ENCODE measurements at places on chromosomes 16 and 17. TPM values are rescaled to one million over a fixed set of nuclear protein-coding genes. Genes with fewer than 3 reads are reported as not detected.
A peak's percentile ranks its signal among the peaks of the same experiment; 100 is the strongest.

DNA sequence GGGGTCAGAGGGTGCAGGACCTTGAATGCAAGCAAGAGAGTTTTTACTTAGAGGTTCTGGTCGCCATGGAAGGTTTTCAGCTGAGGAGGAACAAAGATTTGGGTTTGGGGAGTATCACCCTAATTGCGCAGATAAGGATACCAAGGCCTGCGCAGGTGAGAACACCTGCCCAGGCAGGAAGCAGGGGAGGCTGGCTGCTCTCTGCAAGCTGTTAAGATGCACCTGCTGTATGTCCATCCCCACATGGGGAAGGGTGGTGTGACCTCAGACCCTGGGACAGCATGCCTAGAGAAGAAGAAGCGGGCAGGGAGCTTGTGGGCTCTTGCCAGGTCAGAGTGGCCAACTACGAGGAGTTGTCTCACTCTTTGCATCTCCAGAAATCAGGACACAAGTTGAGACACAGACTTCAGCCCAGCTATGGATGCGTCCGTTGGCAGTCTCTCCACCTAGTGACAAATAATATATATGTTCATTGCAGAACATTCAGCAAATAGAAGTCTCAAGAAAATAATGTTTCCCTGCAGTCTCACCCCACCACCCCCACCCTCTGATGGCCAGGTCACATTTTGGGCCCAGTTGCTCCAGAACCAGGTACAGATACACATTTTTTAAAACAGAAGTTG, 77.7 kb downstream of the SREBF1 start:
- no peaks in the 10 kb centered on the region for H3K27me3 ChIP-seq
- H3K4me1 ChIP-seq = peaks cover 45% of the 10 kb centered on the region
- no peak overlapping the region for H3K4me3 ChIP-seq
- H3K36me3 ChIP-seq = no peaks in the 10 kb centered on the region
- DNase-seq = no peak

GRCh38 chr17:76784926-76785325, 47.0 kb downstream of the MFSD11 start:
- DNase-seq = no peak
- H3K4me3 ChIP-seq = no peak overlapping the region
- H3K27ac ChIP-seq = no peak overlapping the region
- H3K4me1 ChIP-seq = no peaks in the 10 kb centered on the region

DNA sequence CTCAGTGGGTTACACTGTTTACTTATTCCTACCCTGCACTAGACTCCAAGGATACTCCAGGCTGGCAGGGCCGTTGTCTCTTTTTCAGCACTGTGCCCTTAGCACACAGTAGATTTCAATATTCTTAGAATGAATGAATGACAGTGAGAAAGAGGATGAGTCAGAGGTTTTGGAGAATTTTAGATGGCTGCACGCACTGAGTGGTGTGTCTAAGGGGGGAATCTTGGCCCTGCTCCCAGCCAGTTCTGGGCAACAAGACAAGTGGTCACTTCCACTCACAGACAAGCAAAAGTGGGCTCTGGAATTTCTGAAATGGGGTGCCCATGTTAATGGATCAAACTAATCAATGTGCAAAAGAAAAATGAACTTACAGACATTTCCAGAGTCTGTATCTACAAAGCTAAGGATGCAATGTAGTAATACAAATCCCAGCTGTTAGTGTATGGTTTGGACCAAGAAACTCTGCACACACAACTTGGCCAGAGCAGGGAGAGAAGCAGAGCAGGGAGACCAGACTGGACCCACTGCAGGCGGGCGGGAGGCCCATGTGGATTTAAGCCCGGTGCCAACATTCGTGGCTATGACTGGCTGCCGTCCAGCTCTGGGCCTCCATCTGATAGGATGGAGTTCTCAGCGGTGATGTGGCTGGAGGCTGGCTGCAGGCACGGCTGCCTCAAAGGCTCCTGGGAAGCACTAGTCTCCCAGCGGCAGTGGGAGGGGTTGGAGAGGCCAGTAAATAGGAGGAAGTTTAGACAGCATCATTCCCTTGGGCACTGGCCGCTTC, 95.6 kb upstream of the CDYL2 start:
- peaks cover 12% of the 10 kb centered on the region for H3K27me3 ChIP-seq
- no peak overlapping the region for H3K4me3 ChIP-seq
- no peak overlapping the region for H3K27ac ChIP-seq
- no peaks in the 10 kb centered on the region for H3K4me1 ChIP-seq

GRCh38 chr16:57938936-57939871, 31.7 kb downstream of the CNGB1 start:
- H3K4me3 ChIP-seq = no peak overlapping the region
- H3K27me3 ChIP-seq = no peaks in the 10 kb centered on the region
- no peak overlapping the region for H3K27ac ChIP-seq
- peaks cover 9% of the 10 kb centered on the region for H3K4me1 ChIP-seq
- no peaks in the 10 kb centered on the region for H3K36me3 ChIP-seq
- DNase-seq = no peak

The KCNG4 gene
- total RNA-seq = not detected

- no peaks in the 10 kb centered on the region for H3K27me3 ChIP-seq
- no peak for DNase-seq
- no peak overlapping the region for H3K27ac ChIP-seq
- no peaks in the 10 kb centered on the region for H3K36me3 ChIP-seq
- H3K4me3 ChIP-seq = no peak overlapping the region
These were observed 51.6 kb downstream of the PRKCA start for GRCh38 chr17:66353937-66354401.

DNA sequence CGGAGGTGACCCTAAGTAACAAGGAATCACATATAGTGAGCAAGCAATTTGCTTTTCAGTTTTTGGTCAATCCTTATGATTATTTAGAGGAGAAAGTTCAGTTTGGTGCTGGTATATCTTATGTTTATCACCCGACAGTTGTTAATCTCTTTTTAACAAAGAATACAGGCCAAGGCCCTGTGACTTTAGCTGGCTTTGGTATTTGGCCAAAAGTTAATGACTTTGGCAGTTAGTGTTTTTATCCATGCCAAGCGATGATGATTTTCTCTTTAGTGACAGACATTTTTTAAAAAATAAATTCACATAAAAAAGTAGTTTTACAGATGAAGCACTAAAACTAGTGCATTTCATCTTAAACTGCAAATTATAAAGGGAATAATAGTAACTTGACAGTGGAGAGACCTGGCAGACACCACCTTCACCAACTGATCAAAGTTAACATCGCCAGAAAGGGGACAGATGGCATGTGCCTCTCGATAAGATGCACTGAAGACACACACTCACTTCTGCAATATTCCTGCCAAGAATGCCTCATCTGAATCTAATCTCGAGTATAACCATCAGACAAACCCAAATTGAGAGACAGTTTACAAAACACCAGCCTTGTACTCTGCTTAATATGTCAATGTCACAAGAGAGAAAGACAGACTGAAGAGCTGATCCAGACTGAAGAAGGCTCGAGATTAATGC, 6.9 kb downstream of the DEXI start:
- H3K4me3 ChIP-seq = no peak overlapping the region
- H3K4me1 ChIP-seq = peaks cover 63% of the 10 kb centered on the region
- no peak for DNase-seq
- no peaks in the 10 kb centered on the region for H3K27me3 ChIP-seq

The NQO1 gene
- total RNA-seq = 29.2 TPM

The SMIM36 gene
- total RNA-seq = not detected

The PSMD12 gene
- total RNA-seq = 87.3 TPM

The CBFA2T3 gene
- total RNA-seq = 2.3 TPM

GRCh38 chr16:49838441-49839016, 17.4 kb downstream of the ZNF423 start:
- no peak overlapping the region for H3K4me3 ChIP-seq
- H3K27ac ChIP-seq = no peak overlapping the region
- peaks cover 32% of the 10 kb centered on the region for H3K27me3 ChIP-seq
- no peaks in the 10 kb centered on the region for H3K36me3 ChIP-seq

- peaks cover 15% of the 10 kb centered on the region for H3K4me1 ChIP-seq
- H3K36me3 ChIP-seq = peaks cover 29% of the 10 kb centered on the region
- H3K4me3 ChIP-seq = no peak overlapping the region
- DNase-seq = no peak
These were observed 12.4 kb downstream of the CCDC47 start for GRCh38 chr17:63760771-63761539.

DNA sequence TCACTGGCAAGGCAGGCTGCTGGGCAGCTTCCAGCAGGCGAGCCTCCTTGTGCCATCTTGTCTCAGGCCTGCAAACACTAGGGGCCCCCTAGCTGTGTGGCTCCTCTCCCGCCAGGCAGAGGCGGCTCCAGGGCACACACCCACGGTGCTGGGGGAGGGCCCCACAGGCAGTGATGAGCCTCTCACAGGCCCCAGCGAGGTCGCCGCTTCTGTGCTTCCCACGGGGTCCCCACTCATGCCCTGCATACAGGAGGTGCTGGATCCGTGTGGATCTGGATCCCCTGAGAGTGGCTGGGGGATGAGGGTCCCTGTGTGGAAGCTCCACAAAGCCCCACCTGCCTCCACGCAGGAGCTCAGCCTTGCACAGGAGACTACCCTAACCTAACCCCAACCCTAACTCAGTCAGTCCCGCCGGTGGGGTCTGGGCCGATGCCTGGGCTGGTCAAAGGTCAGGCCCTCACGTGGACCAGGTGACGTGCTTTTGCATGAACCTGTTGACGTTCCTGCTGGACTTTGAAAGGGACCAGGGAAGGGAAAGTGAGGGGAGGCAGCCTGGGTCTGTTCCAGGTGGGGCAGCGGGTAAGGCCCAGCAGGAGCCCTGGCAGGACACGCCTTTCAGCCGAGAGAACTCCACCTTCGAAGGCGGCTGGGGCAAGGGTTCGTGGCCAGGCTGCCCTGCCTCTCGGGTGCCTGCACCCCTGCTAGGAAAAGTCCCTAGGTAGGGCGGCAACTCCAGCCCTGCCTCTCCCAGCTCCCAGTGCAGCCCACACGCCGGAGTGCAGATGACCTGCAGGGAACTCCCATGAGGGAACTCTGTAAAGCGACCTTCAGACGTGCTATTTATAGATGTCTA, 5.2 kb downstream of the SECTM1 start:
- no peak overlapping the region for H3K27ac ChIP-seq
- DNase-seq = no peak
- no peak overlapping the region for H3K4me3 ChIP-seq
- no peaks in the 10 kb centered on the region for H3K36me3 ChIP-seq

DNA sequence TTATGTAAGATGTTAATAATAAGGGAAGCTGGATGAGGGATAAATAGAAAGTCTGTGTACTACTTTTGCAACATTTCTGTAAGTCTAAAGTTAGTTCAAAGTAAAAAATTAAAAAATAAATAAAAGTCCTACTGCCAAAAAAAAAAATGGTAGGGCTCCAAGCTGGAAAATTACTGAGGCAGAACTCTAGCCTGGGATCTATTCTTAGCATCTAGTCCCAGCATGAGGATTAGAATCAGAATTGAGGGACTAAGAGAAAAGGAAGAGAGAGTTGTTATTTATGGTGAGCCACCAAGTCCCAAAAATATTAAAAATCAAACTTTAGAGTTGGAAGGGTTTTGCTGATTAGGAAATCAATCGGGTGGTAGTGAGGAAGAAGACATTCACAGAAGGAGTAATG, 110.3 kb downstream of the CYB561 start:
- no peak overlapping the region for H3K27ac ChIP-seq
- H3K27me3 ChIP-seq = no peaks in the 10 kb centered on the region
- H3K4me1 ChIP-seq = no peaks in the 10 kb centered on the region
- no peak for DNase-seq
- H3K4me3 ChIP-seq = no peak overlapping the region
- H3K36me3 ChIP-seq = peaks cover 7% of the 10 kb centered on the region

The SEZ6L2 gene
- not detected for total RNA-seq

The KRT28 gene
- not detected for total RNA-seq

DNA sequence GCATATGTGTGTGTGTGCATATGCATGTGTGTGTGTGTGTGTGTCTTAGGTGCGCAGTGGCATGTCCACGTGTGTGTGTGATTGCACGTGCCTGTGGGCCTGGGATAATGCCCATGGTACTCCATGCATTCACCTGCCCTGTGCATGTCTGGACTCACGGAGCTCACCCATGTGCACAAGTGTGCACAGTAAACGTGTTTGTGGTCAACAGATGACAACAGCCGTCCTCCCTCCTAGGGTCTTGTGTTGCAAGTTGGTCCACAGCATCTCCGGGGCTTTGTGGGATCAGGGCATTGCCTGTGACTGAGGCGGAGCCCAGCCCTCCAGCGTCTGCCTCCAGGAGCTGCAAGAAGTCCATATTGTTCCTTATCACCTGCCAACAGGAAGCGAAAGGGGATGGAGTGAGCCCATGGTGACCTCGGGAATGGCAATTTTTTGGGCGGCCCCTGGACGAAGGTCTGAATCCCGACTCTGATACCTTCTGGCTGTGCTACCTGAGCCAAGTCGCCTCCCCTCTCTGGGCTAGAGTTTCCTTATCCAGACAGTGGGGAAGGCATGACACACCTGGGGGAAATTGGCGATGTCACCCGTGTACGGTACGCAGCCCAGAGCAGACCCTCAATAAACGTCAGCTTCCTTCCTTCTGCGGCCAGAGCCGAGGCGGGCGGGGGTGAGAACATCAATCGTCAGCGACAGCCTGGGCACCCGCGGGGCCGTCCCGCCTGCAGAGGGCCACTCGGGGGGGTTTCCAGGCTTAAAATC, 47.6 kb downstream of the IL21R start:
- H3K27ac ChIP-seq = peak overlapping the region; percentile 100
- peak overlapping the region; percentile 87 for H3K4me3 ChIP-seq
- H3K4me1 ChIP-seq = peaks cover 88% of the 10 kb centered on the region
- H3K27me3 ChIP-seq = no peaks in the 10 kb centered on the region
- DNase-seq = peak; percentile 96

DNA sequence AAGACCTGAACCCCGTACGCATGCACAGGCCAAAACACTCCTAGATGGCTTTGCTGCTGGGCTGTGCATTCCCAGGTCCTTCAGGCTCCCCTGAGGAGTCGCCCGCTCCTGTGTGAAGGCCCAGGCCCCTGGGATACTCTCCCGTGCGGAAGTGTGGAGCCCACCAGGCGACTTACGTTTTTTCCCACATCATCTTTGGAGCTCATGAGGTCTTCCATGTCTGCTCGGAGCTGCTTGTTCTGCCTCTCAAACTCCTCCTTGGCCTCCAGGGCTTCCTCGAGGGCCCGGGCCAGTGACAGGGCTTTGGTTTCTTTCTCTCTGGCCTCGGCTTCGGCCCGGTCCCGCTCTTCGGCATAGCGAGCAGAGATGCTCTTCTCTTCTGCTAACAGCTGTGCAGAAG, 56.4 kb downstream of the NDEL1 start:
- DNase-seq = no peak
- no peaks in the 10 kb centered on the region for H3K36me3 ChIP-seq
- H3K27me3 ChIP-seq = no peaks in the 10 kb centered on the region
- H3K27ac ChIP-seq = no peak overlapping the region

GRCh38 chr16:83068686-83069085, 441.9 kb downstream of the CDH13 start:
- peaks cover 6% of the 10 kb centered on the region for H3K4me1 ChIP-seq
- peaks cover 5% of the 10 kb centered on the region for H3K27me3 ChIP-seq
- H3K27ac ChIP-seq = no peak overlapping the region
- no peak overlapping the region for H3K4me3 ChIP-seq

DNA sequence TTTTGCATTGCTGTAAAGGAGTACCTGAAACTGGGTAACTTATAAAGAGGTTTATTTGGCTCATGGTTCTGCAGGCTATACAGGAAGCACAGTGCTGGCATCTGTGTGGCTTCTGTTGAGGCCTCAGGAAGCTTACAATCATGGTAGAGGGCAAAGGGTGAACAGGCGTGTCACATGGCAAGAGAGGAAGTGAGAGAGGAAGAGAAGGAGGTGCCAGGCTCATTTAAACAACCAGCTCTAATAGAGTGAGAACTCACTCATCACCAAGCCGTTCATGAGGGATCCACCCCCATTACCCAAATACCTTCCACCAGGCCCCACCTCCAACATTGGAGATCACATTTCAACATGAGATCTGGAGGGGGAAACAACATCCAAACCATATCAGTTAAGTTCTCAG, 16.4 kb upstream of the CLEC19A start:
- H3K27ac ChIP-seq = no peak overlapping the region
- H3K27me3 ChIP-seq = peaks cover 3% of the 10 kb centered on the region
- H3K4me1 ChIP-seq = no peaks in the 10 kb centered on the region
- DNase-seq = no peak
- H3K4me3 ChIP-seq = no peak overlapping the region

GRCh38 chr17:35514564-35514963, 22.9 kb downstream of the SLFN12L start:
- H3K36me3 ChIP-seq = peaks cover 47% of the 10 kb centered on the region
- H3K4me1 ChIP-seq = peaks cover 83% of the 10 kb centered on the region
